G401 (cell line): ENCODE measurements at places on chromosomes 4 and X. TPM values are rescaled to one million over a fixed set of nuclear protein-coding genes. Genes with fewer than 3 reads are reported as not detected.
A peak's percentile ranks its signal among the peaks of the same experiment; 100 is the strongest.

CD99 gene
- total RNA-seq, result 127 and 133 TPM in 2 replicates

PCSK1N gene
- total RNA-seq, result 3.5 TPM in 1 of 2 replicates, not detected in the other

TMEM35A gene
- 0.92 and 2.4 TPM in 2 replicates for total RNA-seq

SH3BP2 gene
- 9.0 TPM in 2 replicates for total RNA-seq

SMARCAD1 gene
- total RNA-seq, result 31.0 and 39.8 TPM in 2 replicates

CYTL1 gene
- not detected in 2 replicates for total RNA-seq

SPANXN1 gene
- total RNA-seq, result not detected in 2 replicates

DNA sequence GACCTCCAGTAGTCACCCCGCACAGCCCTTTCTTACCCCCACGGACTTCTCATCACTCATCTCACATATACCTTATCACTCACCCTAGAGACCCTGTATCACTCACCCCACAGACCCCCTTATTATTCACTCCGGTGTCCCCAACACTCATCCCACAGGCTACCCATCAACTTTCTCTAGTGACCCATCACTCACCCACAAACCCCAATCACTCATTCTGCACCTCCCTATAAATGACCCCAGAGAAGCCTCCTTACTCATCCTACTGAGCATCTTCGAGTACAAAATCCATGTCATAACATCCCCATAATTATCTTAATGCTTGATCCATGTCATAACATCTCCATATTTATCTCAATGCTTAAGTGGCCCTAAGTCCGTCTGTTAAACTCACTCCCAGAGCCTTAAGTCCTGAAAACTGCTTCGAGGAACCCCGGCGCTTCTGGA lies 934 bp downstream of the ZNF41 start:
- no peak for DNase-seq

- no peak for DNase-seq
Observed at GRCh38 chr4:24675721-24676389, 91.5 kb upstream of the DHX15 start.

DNA sequence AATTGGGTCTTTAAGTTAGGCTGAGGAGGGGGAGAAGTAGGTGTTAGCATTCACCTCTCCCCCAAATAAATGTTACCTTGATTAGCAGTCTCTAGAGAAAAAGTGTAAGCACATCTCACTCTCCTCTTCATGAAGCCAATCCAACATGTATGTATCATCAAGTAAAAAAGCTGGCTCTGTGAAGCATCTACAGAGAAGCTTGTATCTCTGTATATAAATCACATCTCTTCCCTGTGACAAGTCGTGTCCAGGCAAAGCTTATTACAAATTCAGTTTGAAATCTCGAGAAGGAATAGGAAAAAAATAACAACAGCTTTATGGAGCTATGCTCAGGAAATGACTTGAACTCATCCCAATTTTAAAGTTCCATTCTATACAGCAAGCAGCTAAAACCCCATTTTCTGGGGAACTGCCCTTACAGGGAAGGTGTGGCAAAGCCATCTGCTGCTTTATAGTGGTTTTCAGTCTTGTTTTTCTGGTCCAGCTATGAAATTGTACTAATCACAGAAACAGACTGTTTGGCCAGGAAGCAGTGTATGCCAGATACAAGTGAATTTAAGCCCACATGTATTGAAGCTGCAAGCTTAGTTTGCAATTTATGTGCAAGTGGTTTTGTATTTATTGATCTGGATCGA lies 313.3 kb upstream of the NOCT start:
- DNase-seq, result peak; percentile 70

GRCh38 chrX:136659174-136659573 lies 11.2 kb downstream of the CD40LG start:
- no peak for DNase-seq

- DNase-seq, result no peak
Observed at GRCh38 chrX:150405576-150405975, 42.5 kb downstream of the MAMLD1 start.

DNA sequence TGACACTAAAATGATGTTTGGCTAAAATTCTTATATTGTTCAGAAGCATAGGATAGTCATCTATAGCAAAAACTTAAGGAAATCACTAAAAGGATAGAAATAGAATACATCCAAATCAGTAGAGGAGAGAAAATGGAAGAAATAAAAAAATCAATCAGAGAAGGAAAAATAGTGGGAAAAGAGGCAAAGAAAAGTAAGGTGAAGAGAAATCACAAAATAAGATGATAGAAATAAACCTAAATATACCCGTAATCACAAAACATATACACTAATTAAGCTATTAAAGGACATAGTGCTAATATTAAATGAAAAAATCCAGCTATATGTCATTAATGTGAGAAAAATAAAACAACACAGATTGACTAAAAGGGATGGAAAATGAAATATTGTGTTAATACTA lies 6.3 kb downstream of the PGRMC2 start:
- DNase-seq, result no peak

- DNase-seq, result no peak
Observed at GRCh38 chr4:55509266-55509665, 37.4 kb downstream of the CLOCK start.

DNA sequence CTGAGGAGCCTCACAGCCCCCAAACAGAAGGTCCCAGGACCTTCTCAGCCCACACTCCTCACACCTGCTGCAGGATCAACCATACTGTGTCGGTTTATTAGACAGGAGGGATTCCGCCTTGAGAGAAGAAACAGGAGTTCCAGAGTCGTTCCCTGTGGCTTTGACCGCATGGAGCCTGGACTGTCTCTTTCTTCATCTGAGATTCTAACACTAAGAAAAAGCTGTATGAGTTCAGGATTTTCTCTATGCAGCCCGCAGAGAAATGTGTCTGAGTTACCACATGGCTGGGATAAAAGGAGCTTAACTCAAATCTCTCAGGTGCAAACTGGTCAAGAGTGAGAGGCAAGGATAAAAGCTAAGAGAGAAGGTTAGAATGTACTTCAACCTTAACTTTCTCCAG lies 126.7 kb downstream of the AFAP1 start:
- DNase-seq, result no peak

- peak; percentile 15 for DNase-seq
Observed at GRCh38 chr4:89301003-89301402, 6.6 kb downstream of the GPRIN3 start.

DNA sequence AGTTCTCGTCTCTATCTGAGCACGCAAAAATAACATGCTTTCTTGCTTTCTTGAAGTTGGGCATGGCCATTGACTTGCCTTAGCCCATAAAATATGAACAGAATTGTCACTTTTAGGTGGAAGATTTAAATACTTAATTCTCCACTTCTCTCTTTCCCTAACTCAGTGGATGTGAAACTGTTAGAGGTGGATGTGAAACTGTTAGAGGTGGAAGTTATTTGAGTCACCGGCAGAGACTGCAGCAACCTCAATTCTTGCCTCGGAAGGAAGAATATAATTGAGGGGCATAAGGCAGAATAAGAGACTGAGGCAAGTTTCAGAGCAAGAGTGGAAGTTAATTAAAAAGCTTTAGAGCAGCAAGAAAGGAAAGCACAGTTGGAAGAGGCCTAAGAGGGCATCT lies 2.8 kb upstream of the PARM1 start:
- no peak for DNase-seq

- peak; percentile 4 for DNase-seq
Observed at GRCh38 chrX:139932073-139932900, 566 bp downstream of the ATP11C start.

DNA sequence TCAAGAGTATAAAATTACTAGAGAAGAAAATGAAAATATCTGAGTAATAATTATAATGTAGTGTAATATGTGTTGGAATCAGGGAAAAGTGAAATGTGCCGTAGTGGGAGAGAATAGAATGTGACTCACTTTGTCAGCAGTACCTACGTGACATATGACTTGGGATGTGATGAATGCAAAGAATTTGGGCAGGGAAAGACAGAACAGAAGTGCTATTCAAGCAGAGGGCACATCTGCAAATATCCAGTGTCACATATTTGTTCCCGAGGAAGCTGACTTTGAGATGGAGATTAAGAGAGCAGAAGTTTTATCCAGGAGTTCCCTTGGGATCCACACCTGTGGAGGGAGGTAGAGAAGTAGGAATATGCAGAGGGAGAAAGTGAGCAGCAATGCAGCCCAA lies 69.3 kb upstream of the HS3ST1 start:
- DNase-seq, result no peak

GRCh38 chr4:147590249-147590920 lies 26.8 kb upstream of the TMEM184C start:
- DNase-seq, result peak; percentile 33

DNA sequence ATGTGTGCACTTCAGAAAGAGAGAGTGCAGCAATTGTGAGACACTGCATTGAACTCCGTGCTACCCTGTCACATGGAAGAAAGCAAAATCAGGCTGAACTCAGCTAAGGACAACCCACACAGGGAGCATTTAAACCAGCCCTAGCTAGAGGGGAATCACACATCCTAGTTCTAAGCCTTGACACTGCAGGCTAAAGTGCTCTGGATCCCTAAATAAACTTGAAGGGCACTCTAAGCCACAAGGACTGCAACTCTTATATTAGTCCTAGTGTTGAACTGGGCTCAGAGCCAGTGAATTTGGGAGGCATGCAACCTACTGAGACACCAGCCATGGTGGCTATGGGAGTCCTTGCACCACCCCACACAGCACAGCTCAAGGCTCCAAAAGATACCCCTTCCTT lies 311.9 kb downstream of the OPHN1 start:
- DNase-seq, result no peak

- DNase-seq, result peak; percentile 5
Observed at GRCh38 chrX:112812741-112813140, 27.9 kb downstream of the AMOT start.

DNA sequence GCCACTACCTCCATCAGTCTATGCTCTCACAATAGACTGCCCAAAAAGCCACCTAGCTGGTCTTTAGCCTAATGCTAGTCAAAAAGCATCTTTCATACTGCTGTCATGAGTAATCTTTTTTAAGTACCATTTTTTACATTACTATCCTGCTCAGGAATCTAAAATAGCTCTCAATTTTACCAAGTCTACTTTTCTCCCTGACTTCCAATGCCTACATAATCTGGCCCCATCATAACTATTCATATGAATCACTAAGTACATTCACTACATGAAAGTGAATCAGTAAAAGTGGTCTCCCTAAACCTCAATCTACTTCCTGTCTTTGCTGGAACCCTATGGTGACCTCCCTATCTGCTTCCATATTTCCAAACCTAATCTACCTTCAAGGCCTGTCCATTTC lies 105.9 kb downstream of the THOC2 start:
- no peak for DNase-seq

GRCh38 chr4:130214268-130214667 lies 1118.3 kb downstream of the C4orf33 start:
- no peak for DNase-seq

DNA sequence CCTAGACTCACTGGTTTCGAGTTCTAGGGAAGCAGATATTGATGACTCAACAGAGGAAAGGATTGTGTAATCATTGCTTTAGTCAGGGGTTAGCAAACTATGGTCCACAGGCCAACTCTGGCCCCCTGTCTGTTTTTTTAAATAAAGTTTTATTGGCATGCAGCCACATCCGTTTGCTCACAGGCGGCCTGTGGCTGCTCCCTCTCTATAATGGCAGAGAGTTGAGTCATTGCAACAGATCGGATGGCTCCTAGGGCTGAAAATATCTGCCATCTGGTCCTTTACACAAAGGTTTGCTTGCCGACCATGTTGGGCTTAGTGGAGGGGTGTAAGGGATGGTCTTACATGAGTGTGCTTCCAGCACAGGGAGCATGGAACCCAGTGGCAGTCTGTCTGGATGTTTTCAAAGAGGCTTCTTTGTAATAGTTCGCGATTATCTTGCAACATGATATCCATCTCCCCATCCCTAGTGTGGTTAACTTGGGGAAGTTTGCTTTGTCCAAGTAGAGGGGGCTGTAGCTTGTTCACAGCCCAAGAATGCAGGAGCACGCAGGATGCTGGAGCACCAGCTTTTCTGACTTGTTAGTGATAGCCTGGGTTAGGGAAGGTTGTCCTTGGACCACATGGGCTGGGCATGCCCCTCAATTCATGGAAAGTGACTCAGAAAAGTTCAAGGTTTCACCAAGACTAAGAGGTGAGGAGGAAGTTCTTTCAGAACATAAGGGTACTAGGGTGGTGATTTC lies 59.3 kb upstream of the CLDN34 start:
- no peak for DNase-seq

GRCh38 chr4:4338210-4339001 lies 48.4 kb downstream of the ZBTB49 start:
- DNase-seq, result no peak
